ENCODE measurements at places on chromosomes 2 and 18.

DNA sequence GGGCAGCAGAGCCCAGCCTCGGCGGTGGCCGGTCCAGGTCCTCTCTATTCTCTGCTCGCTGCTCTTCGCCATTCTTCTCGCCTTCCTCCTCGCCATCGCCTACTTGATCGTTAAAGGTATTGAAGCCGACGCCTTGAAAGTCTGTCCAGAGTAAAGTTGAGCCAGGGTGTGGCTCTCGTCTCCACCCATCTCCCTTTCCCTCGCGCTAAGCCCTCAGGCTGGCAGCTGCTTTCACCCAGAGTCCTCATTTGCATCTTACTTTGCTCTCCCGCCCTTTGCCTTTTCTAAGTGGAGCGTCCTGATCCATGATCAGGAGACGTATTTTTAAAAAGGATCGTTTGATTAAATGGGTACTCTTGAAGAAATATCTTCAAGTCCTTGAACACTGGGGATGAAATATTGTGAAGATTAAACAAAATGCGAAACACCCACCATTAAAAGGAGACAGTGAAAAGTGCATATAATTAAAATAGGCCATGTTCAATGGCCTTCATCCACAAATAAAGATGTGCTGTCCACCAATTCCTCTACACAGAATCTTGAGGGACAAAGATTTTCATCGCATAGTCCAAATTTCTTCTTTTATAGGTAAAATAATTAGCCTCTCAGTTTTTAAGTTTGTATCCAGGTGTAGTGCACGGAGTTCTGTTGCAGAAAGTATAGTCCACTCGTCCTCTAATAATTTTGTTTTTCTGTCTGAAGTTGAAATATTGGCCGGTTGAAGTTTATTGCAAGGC is 657 bp downstream of the ARL6IP6 start:
- no peak for DNase-seq

- DNase-seq, result no peak
These were observed 348.4 kb upstream of the KLHL29 start for GRCh38 chr2:23036629-23037028.

- DNase-seq, result peak; percentile 33
These were observed 1.0 kb upstream of the BMPR2 start for GRCh38 chr2:202375033-202375608.

GRCh38 chr18:13218368-13218991 is at the start of gene LDLRAD4:
LDLRAD4 (plus strand) TSS chr18:13218760.
- no peak for DNase-seq

GRCh38 chr18:58310517-58310916 is 266.5 kb downstream of the NEDD4L start:
- no peak for DNase-seq

- DNase-seq, result no peak
These were observed 7.2 kb upstream of the ANKRD29 start for GRCh38 chr18:23669804-23670405.

DNA sequence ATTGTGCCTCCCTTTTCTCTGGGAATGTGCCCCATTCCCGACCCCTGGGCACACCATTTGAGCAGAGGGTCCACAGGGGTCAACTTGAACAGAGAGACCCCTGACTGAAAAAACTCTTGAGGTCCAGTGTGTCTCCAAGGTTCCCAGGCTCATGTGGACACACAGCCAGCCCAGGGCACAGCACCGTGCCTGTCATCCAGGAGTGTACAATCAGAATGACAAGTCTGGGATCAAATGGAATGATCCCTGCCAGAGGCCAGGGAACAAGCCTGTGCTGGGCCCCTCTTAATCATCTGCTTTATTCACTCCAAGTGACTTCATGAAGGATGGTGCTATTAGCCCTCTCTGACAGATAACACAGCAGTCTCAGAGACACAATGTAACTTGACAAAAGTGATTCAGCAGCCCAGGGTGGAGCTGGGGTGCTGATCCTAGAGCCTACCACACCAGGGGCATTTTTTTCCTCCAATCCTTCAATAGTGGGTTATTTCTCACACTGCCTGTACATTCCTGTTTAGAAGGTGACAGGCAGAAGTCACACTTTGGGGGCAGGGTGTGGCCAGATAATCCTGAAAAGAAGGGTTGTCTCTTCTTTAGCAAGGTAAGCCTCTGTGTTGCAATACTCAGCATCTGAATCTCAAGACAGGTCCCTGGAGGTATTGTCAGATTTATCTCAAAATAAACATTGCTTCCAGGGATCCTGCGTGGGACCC is 84.0 kb upstream of the TMEM200C start:
- no peak for DNase-seq

GRCh38 chr2:160294339-160294803 is 94.3 kb upstream of the ITGB6 start:
- peak; percentile 72 for DNase-seq

DNA sequence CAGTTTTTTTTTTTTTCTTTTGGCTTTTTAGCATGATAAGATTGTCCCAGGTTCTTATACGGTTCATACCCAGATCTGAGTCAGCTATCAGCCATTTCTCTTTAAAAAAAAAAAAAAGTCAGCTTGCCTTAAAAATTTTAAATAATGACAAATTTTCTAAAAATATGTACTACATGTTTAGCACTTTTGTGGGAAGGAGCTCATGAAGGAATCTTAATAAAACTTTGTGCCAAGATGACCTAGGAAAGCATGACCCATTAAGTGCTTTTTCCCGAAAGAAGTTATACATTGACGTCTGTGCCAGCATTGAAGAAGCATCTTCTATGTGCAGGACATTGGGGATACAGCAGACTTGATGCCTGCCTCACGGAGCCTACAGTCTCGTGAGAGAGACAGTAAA is 4.5 kb upstream of the RBMS1 start:
- DNase-seq, result no peak

- DNase-seq, result no peak
These were observed 42.6 kb upstream of the ASXL2 start for GRCh38 chr2:25920786-25921415.

- no peak for DNase-seq
These were observed 29.7 kb downstream of the TAF4B start for GRCh38 chr18:26255695-26256622.

GRCh38 chr2:68214381-68214780 is 38.0 kb downstream of the PPP3R1 start:
- DNase-seq, result no peak

DNA sequence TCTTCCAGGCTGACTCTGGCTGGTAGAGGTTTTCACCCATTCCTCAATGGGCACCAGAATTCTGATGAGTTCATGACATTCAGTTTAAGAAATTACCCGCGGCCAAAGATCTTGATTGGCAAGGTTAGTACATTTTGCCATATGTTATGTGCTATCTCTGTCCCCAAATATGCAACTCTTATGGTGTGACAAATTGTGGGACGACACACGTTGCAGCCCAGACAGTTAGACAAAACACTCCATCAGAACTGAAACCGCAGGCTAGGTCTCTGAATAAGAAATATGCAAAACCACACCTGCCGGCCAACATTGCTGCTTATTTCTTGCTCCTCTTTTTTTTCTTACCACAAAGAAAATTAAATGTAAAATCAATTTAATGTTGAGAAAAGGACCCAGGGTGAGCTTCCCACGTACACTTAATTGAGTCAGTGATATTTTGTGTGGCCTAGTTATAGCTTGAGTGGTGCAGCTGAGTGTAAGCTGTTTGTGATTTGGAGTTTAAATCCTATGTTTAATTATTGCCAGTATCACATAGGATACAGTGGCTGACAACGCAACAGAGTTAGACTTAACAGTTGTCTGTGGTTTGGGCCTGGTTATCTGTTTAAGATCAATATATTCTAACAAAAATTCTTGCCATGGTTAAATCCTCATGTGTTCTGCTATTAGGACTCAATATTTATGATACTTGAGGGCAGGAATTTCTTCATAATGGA is 35.7 kb upstream of the LTBP1 start:
- DNase-seq, result no peak

DNA sequence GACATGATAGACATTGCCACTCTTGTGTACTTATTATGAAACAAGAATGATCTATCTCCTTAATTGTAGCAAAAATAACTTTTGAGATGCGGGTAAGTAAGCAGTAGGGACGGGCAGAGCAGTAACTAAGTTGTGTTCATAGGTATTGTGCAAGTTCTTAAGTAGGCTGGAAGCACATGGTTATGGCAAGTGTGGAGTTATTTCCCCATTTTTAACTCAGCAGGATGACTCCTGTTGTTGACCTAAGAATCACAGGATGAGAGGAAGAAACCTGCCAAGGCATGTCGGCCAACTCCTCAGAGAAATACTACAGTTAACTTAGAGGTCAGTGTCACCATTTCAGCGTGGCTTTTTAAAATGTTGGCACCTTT is 51.1 kb upstream of the FN1 start:
- DNase-seq, result no peak

- DNase-seq, result no peak
These were observed 414.8 kb downstream of the DPP10 start for GRCh38 chr2:114857196-114857595.

GRCh38 chr2:73156539-73157124 is 43.9 kb upstream of the RAB11FIP5 start:
- peak; percentile 25 for DNase-seq

DNA sequence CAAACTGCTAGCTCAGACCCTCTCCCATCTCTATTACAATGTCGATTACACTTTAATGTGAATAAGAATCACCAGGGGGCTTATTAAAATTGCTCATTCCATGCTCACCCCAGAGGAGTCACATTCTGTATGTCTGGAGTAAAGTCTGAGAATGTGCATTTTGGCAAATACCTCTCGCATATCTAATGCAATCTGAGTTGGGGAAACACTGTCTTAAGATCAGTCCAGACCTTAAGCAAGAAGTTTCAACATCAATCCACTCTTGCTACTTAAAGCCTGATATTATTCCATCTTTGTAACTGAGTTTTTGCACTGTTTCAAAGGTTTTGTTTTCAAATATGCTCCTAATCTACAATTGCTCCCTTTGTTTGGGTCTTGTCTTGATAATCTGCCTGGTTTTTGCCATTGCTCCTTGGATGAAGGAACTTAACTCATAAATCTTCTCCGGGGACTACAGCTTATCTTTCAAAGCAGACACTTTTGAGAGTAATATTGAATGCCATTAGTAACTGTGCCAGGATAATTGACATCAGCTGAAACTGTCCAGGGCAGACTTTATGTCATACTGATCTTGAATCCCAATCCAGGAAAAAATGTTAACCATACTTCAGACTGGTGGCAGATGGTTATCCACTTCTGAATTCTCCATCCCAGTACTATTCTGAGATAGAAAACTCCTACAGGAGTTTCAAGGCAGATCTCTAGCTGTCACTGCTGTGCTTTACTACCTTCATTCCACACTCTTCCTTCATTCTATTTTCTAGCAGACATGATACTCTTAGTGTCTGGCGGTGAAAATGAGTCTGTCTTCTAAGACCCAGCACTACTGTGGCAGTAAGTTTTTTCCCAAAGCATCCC is 200.9 kb downstream of the ERBB4 start:
- no peak for DNase-seq

DNA sequence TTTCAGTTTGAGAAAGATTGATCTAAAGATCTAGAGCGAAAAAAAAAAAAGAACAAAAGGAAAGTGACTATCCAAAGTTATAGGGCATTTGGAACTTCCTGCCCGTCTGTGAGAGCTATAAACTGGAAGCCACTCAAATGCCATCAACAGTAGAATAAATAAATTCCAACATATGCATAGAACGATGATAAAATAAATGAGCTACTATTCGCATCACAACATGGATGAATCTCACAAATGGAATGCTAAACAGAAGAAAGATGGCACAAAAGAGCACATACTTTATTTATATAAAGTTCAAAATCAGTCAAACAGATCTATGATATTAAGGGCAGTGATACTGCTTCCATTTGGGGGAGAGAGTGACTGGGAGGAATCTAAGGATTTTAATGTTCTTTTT is 128.8 kb downstream of the TTC32 start:
- DNase-seq, result no peak

DNA sequence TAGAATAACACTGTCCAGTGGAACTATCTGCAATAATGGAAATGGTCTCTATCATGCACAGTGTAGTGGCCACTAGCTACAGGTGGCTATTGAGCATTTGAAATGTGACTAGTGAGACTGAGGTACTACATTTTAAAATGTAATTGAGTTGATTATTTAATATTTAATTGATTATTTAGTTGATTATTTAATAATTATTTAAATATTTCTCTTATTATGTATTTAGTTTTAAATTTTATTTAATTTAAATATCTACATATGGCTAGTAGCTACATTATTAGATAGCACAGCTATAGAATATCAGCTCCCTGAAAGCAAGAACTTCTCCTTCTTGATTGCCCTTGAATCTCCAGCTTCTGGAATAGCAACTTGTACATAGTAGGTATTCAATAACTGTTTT is 12.8 kb upstream of the ZNF521 start:
- DNase-seq, result no peak

DNA sequence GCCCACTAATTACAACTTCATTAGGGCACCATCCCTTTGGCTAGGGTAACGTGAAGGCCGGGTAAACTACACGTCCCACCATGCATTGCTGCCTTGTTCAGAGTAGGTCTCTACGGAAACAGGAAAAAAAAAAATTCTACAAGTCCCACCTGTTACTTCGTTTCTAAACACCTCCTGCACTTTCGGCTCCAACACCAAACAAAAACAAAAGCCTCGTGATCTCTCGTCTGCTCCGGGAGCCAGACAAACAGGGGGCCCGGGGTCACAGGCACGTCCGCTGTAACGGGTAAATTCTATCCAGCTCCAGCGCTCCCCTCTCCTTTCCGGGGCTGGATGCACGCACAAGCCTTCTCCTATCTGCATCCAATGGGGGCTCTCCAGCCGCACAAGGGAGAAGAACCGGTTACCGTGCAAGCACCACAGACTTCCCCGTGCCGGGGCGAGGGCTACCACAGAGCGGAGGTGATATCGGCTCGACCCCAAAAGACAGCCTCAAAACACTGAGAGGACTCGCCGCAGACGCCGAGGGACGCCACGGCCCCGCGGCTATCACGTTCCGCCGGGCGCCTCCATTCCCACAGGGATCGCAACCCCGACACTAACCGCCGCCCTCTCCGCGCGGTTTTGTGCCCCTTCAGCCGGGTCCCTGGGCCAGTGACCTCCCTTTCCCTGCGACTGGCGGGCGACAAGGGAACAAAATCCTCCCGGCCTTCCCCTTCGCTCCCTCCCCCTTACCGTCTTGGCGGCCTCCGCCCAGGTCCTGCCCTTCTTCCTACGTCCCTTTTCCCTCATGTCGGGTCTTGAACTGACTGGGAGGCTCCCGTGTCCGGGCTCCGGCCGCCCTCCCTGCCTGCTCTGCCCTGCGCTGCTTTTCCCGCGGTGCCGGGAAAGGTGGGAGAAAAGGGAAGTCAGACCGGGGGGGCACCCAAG is 591 bp downstream of the ASXL2 start:
- no peak for DNase-seq

GRCh38 chr2:11899264-11899818 is 152.9 kb downstream of the LPIN1 start:
- peak; percentile 2 for DNase-seq

GRCh38 chr18:73683409-73684238 is 464.0 kb downstream of the FBXO15 start:
- no peak for DNase-seq

DNA sequence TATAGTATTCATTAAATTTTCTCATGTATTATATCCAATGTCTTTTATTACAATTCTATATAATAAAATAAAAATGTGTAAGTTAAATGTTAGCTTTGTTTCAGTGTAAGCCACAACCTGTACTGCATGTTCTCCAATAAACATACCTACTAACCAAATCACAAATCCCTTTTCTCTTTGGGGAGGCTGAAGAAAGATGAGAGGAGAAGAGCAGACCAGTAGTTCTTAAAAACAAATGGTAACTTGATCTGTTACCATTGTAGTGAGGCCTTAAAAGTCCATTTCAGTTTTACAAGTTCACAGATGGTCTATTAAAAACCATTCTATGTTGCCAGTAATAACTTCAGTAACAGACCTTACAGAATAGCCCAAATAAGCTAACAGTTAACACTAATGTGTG is 100.5 kb downstream of the SOS1 start:
- DNase-seq, result no peak
